ENCODE measurements at places on chromosomes 7 and 10.

DNA sequence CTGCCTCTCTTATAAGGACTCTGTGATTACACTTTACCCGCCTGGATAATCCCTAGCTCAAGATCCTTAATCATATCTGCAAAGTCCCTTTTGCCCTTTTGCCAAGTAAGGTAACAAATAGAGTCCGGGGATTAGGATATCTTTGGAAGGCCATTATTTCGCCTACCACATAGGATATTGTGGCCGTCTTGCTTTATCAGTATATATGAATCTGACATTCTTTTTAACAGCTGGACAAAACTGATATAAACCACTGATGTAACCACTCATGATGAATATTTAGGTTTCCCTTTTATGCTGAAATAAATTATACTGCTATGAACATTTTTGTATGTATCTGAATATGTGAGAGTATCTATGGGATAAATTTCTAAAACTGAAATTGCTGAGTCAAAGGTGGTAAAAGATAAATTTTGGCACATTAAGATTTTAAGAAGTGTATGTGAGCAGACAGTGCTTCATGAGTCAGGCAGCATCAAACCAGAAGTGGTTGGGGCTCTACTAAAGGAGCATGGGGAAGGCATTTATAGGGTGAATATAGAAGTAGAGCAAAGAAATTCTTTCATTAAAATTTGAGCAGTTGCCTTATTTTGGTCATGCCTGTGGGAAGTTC lies 44.7 kb downstream of the AVL9 start:
- DNase-seq, result no peak

GRCh38 chr7:99386584-99387238 lies 12.2 kb downstream of the ARPC1B start:
- no peak for DNase-seq

- DNase-seq, result no peak
Observed at GRCh38 chr7:153217032-153217431, 457.5 kb downstream of the ACTR3B start.

DNA sequence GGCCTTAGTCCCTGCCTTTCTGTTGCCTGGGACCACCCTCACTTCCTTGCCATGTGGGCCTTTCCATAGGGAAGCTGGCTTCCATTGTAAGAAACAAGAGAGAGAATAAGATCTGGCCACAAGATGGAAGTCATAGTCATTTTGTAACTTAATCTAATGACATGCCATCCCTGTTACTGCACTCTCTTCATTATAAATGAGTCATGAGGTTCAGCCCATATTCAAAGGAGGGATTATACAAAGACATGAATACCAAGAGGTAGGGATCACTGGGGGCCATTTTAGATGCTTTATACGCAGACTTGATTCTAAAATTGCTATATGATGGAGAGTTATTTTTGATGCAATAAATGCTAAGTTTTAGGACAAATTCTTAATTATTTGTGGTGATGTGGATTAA lies 75.2 kb upstream of the CELF2 start:
- no peak for DNase-seq

GRCh38 chr10:48332871-48333216 lies 26.4 kb downstream of the MAPK8 start:
- DNase-seq, result no peak

DNA sequence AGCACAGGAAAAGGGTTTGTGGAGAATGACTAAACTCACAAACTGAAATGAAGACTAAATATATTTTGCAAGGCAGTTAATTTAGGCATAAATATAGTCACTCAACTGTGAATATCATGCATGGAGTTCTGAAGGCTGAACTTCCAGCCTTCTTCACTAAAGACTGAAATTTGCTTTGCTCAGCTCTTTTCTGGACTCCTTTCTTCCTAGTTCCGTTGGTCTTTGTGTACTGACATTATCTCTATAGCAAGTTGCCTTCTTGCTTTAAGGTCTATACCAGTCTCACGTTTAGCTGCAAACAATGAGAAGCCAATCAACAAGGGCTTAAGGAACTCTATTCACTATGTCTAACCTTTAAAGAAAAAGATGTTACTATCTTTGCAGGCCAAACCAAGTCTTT lies 22.6 kb downstream of the GARIN1A start:
- no peak for DNase-seq

- peak; percentile 72 for DNase-seq
Observed at GRCh38 chr7:30162622-30163124, 27.9 kb downstream of the MTURN start.

- no peak for DNase-seq
Observed at GRCh38 chr7:112994656-112995055, 92.0 kb downstream of the GPR85 start.

DNA sequence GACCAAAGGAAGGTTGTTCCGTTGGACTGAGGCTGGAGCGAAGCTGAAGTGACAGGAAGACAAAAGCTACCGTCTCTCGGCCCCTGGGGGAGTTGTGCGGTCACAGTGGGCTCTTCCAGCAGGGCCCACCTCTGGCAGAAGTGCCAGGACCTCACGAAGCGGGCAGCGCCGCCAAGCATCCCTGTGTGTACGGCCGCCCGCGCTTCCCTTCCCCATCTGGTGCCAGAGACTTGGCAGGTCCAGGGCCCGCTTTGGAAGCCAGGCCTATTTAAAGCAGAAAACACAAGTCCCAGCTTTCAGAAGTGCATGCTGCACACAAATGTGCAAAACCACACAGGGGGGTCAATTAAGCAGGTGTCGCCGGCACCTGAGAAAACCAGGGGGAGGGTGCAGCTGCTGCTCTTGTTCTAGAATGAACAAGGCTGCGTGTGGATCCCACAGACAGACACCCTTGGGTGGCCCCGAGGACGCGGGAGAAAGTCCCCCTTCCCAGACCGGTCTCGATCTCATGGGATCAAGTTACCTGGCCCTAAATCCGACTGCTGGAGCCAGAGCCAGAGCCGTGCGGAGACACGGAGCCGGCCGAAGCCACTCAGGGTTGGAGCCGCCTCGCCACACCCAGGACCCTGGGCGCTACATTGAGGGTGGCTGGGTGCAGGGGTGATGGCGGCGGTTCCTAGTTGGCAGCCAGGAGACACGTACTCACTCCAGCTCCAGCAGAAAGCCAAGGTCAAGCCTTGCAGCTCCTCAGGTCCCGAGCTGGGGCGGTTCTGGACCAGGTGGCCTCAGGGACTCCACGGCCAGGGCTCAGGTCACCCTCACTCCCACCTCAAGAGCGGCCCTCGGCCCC lies 51.8 kb upstream of the PPP2R2D start:
- DNase-seq, result no peak

Data from fibroblast of gingiva (primary cell).